Activated gamma-delta T cell (primary cell): ENCODE measurements at places on chromosomes 11 and 22.

GRCh38 chr22:32644252-32645100 is 157.0 kb upstream of the TIMP3 start:
- DNase-seq, result no peak

- DNase-seq, result no peak
These were observed 416.3 kb downstream of the SHANK2 start for GRCh38 chr11:70836071-70836470.

- no peak for DNase-seq
These were observed 155.0 kb downstream of the ADAMTS15 start for GRCh38 chr11:130603335-130603906.

- no peak for DNase-seq
These were observed 33.6 kb downstream of the TBC1D22A start for GRCh38 chr22:46795845-46796565.

DNA sequence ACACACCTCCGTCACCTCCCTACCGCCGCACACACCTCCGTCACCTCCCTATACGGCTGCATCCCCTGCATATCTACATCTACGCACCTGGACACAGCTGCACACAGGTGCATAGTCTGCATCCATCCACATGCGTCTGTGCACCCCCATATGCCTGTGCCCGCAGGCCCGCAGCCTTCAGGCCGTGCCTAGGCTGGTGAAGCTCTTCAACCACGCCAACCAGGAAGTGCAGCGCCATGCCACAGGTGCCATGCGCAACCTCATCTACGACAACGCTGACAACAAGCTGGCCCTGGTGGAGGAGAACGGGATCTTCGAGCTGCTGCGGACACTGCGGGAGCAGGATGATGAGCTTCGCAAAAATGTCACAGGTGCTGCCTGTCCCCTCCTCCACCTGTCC is 4.8 kb downstream of the PKP3 start:
- no peak for DNase-seq

- peak; percentile 31 for DNase-seq
These were observed 5.4 kb downstream of the PLA2G6 start for GRCh38 chr22:38176170-38176741.

- DNase-seq, result no peak
These were observed 141.2 kb downstream of the CADM1 start for GRCh38 chr11:115362997-115363396.

GRCh38 chr11:81203876-81204275 is 1529.8 kb downstream of the FAM181B start:
- DNase-seq, result no peak

DNA sequence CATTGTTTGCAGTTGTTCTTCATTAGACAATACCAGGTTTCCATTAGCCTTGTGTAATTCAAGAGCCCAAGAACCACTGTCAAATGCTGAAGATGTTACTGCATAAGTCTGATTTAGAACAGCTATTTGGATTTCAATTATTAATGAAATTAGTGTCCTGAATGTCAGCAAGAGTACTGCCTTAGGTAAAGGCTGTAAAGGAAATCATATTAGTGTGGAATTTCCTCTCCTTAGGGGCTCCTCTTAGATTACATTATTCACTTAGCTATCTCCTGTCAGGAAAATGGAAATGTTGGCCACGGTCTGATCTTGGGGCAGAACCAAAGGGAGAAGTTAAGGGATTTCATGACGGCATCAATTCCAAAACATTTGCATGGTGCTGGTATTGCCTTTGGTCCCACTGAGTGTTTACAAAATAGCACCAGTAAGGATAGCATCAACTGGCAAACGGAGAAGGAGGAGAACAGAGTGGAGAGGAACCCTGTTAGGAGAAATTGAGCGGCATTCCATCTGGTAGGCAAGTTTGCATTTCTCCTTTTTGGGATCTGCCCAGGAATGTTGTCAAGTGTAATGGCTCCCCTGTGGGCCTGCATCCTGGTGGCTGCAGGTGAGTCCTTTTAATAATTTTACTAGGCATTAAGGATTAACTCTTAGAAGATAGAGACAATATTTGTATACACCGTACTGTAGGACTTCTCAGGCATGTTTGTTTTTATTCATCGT is at the start of gene HTR3B:
TSS of gene HTR3B (plus strand) at position 418 of the 723 bp plus-strand sequence. CDS start at position 556, 138 bp downstream.
- DNase-seq, result no peak

DNA sequence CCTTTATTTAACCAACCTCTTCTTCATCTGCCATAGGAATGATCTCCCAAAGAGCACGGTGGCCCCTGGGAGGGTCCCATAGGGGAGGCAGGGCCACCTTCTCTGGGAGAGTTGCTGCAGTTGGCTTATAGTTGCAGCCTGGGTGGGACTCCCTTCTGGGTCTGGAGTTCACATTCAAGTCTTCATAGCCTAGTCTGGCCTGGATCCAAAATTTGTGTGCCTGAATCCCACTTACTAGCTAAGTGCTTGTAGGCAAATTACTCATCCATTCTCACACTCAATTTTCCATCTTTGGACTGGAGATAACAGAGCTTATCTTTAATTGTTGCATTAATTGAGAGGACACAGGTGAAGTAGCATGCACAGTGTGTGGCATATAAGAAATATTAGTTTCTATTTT is 163.6 kb downstream of the GRIK4 start:
- DNase-seq, result no peak

GRCh38 chr22:29163808-29164207 is 41.9 kb upstream of the EMID1 start:
- DNase-seq, result no peak

DNA sequence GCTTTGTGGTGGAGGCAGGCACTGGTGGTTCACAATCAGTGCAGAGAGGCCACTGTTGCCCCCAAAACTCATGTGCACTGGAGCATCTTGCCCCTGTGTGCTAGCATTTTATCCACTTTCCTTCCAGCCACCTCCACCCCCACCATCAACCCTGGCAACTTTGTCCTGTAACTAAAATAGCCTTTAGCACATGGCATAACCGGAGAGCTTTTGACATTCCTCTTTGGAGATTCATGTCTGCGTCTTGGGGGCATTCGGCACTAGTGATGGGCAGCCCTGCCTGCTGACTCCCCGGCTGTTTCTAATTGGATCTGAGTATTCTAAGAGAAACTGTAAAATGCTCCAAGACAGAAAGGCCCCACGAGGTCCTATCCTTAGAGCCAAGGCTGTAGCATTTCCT is 15.8 kb downstream of the SHISA8 start:
- no peak for DNase-seq

DNA sequence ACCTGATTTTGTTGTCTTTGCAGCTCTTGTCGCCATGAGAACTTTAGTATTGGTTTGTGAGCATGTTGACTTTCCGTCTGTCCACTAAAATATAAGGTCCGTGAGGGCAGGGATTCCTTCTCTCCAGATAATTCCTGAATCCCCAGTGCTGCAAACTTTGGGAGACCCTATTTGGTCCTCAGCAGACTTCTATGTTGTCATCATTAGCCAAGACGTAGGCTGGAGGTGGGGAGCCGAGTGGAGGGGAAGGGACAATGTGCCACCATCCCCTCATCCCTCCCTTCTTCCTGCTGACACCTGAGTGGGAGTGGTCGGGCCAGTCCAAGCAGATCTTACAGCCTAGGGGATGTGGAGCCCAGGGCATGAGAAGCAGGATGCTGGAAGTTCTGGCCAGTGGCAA is 690.6 kb downstream of the TBC1D22A start:
- no peak for DNase-seq

- DNase-seq, result no peak
These were observed 306.0 kb downstream of the BUD13 start for GRCh38 chr11:116466801-116467200.

- DNase-seq, result no peak
These were observed 12.4 kb downstream of the NRXN2 start for GRCh38 chr11:64710418-64711137.

DNA sequence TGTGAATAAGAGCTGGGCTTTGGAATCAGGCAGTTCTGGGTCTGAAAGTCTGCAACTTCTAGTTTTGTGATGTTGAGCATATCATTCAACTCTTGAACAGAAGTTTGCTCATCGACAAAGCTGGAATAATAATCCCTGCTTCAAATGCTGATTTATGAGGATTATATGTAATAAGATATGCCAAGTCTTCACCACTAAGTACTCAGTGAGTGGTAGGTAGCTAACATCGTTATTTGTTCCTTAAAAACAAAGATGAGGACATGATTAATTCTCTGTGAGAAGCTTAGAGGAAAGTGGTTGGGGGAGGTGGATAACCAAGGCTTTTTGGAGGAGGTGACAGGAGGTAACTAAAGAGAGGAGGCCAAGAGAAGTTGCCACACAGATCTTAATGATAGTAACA is 96.5 kb downstream of the ME3 start:
- no peak for DNase-seq

DNA sequence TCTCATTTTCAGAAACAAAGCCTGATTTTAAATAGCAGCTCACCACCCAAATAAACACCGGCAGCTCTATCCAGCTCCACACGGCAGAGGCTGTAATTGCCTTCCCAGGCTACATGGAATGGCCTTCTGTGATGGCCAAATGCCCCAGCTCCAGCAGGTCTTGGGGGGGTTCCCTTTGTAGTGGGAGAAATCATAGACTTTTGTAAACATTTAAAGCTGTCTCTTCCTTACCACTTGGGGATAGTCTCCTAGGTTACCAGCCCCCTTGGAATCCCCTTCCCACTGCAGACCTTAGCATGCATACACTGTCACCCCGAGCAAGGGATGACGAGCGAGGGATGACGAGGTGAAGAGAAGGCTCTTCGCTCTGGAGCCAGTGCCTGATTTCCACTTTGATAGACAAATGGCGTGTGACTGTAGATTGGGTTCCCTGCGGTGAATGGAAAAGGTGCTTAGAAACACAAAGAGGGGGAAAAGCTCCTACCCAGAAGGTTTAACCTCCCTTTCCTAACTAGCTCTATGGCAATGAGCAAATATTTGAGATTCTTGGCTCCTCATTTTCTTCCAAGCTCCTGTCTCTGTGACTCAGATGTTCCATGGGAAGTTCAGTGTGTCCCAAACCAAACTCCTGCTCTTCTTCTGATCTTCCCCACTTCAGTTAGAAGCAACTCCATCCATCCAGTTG is 108.0 kb upstream of the CADM1 start:
- no peak for DNase-seq

DNA sequence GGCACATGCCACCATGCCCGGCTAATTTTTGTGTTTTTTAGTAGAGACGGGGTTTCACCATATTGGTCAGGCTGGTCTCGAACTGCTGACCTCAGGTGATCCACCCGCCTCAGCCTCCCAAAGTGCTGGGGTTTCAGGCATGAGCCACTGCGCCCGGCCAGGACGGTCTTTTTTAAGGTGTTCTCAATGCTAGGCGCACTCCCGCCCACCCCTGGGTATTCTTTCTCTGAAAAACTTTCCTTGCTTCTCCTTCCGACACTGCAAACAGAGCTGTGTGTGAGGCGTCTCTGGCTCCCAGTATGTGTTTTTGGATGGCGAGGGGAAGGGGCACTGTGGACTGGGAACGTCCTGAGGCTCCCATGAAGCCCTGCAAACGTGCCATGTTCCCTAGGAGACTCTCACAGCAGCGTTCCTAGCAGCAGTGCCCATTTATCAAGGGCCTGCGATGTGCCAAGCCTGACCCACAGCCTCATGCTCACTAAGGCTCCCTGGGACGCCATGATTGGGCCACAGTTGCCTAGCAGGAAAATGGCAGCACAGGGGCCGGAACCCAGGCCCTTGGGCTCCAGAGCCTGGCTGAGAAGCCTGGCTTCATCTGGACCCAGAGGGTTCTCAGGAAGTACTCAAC is 2.4 kb upstream of the RASL10A start:
- DNase-seq, result no peak

DNA sequence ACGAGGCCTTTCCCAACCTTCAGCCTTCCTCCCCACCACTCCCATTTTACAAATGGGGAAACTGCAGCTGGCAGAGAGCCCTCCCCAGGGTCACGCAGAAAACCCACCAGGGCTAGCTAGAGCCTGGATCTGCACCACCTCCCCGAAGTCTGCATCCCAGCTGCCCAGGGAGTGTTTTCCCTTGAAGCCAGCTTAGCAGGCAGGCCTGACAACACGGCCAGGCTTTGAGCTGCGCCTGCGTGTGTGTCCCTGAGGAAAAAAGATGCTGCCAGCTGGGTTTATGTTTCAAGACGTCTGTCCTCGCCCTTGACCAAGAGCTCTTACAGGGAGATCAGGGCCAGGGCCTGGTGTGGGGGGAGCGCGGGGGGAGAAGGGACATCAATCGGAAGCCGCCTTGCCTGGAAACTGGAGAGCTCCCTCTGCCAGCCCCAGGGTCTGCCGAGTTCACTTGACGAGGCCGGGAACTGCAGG is 20.3 kb downstream of the WNT11 start:
- no peak for DNase-seq

GRCh38 chr11:20668131-20668809 is 1.1 kb upstream of the NELL1 start:
- no peak for DNase-seq

GRCh38 chr11:76237914-76238313 is 31.6 kb upstream of the WNT11 start:
- no peak for DNase-seq

GRCh38 chr22:49772692-49773091 is 55.0 kb downstream of the BRD1 start:
- DNase-seq, result no peak

DNA sequence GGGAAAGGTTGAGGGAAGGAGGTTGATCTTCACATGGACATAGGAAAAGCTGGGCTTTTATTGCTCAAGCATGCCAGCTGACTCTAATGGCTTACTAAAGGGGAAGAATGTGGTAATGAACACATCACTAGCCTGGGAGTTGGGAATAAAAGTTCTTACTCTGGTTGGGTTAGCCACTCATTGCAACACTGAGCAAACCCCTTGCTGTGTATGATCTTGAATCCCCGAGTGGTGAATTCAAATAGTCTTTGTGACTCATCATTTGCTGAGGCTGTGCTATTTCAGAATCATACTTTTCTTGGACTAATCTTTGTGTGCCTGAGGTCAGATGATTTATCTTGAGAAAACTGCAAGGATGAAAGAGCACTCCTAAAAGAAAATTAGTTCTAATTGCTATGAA is 304.1 kb upstream of the ANO5 start:
- no peak for DNase-seq

- DNase-seq, result no peak
These were observed 574.3 kb downstream of the NTM start for GRCh38 chr11:131944736-131945135.

DNA sequence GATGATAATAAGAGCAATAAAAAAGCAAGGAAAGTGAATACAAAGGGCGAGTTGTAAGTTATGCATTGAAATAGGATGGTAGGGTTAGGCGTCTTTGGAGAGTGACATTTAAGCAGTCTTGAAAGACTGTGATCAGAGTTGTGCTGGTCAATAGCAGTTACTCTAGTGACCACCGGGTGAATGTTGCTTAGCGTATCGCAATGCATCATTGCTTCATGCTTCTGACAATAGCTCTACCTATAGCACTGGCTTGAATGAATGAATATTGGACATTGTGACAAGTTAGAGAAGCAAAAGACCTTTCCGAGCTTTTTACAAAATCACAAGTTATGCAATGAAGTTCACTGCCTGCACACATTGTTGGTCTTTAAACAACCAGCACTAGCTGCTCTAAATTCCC is 7.7 kb upstream of the OR8B12 start:
- DNase-seq, result no peak
